ENCODE measurements at places on chromosomes 16 and 17.

- no peak overlapping the region for H3K4me3 ChIP-seq
- peak; percentile 38 for DNase-seq
- H3K27me3 ChIP-seq: no peaks in the 10 kb centered on the region
- no peak overlapping the region for H3K27ac ChIP-seq
- H3K4me1 ChIP-seq: no peaks in the 10 kb centered on the region
Measured at GRCh38 chr16:81593481-81593880, 148.9 kb downstream of the CMIP start.

DNA sequence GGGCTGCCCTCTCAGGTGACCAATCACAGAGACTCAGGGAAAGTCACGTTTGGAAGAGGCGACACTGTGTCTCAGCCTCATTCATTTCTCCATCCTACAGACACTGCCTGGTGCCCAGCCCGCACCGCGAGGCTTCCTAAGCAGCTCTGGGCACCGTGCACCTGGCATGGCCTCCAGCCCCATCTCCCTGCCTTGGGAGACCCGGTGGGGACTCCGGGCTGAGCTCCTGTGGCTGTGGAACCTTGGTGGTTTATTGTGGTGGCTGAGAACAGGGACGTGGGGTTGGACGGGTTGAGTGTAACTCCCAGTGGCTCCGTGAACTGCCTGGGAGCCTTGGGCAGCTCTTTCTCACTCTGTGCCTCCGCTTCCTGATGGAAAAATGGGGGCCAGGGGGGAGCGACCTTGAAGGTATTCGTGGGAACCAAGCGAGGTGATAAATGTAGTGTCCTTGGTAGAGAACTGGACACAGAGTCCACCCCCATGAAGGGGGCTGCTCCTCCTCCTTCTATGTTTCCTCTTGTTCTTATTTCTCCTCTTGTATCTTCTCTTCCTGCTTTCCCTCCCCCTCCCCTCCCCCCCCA lies 215.4 kb downstream of the SEC14L1 start:
- 0 out of 2 replicates have a peak overlapping the region, but pooled peaks have one; percentile 19 for H3K27ac ChIP-seq
- H3K4me3 ChIP-seq: no peak overlapping the region

DNA sequence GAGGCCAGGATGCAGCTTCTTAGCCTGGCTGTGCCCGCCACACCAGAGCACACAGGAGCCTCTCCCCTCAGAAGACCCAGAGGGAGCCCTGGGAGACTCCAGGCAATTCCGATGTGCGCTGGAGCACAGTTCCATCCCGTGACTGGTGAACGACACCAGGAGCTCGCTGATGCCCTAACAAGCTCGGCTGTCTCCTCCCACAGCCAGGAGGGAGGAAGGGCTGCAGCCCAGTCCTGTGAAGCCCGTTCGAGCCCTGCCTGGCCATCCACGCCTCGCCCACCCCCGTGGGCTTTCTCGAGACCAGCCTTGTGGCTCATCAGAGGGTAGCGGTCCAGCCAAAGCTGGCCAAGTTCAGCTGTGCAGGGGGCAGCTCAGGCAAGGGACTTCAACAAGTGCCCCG lies 21.8 kb upstream of the RASD1 start:
- peaks cover 11% of the 10 kb centered on the region for H3K4me1 ChIP-seq
- no peak overlapping the region for H3K27ac ChIP-seq
- no peaks in the 10 kb centered on the region for H3K36me3 ChIP-seq
- H3K27me3 ChIP-seq: no peaks in the 10 kb centered on the region

- H3K4me1 ChIP-seq: no peaks in the 10 kb centered on the region
- no peak for DNase-seq
- no peak overlapping the region for H3K4me3 ChIP-seq
- H3K27me3 ChIP-seq: no peaks in the 10 kb centered on the region
- no peaks in the 10 kb centered on the region for H3K36me3 ChIP-seq
- no peak overlapping the region for H3K27ac ChIP-seq
Measured at GRCh38 chr17:12062249-12062648, 41.6 kb downstream of the MAP2K4 start.

GRCh38 chr17:63452962-63453551 lies 7.0 kb upstream of the CYB561 start:
- H3K4me3 ChIP-seq: no peak overlapping the region
- H3K27me3 ChIP-seq: no peaks in the 10 kb centered on the region
- DNase-seq: no peak
- H3K4me1 ChIP-seq: peaks cover 1% of the 10 kb centered on the region
- H3K27ac ChIP-seq: no peak overlapping the region
